ENCODE measurements at places on chromosomes 4 and X.

- DNase-seq = no peak
Observed at GRCh38 chrX:12958059-12958458, 16.9 kb upstream of the TMSB4X start.

- no peak for DNase-seq
Observed at GRCh38 chr4:152342293-152342692, 193.6 kb downstream of the FBXW7 start.

DNA sequence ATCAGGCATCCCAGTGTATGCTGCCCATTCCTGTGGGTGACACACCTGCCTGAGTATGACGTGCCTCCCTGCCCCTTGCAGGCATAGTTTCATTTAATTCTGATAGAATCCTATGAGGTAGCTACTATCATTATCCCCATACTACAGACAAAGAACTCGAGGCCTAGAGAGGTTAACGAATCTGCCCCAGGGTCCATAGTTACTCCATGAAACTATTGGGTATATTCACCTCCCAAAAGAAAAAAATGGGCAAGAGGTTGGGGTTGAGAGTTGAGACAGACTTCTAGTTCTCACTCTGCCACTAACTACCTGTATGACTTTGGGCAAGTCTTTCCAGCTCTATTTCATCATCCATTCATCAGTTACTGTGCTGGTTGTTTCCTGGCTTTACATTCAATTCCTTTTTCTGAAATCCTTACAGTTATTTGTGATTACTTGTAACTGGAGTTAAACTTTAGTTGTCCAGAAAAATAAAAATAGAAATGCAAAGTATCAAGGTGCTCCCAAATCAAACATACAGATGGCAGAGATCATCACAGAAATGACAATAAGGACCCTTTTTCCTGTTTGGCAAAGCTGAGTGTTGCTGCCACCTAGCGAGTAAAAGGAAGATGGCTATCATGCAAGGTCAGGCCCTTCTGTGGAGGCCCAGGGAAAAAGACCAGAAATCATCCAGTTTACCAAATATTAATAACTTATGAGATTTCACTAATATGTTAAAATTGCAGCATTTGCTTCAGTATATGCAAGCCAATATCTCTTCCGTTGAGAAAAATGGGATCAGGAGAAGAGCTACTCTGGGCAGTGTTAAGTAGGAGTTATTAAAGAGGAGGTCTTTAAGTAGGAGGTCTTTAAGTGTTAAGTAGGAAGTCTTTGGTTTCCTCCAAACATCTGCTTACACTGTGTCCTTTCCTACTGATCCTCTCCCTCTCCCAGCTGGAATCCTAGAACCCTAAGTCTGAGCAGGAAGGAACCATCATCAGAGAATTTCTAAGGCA lies 17.1 kb upstream of the MAP7D3 start:
- no peak for DNase-seq

- DNase-seq = no peak
Observed at GRCh38 chr4:135359128-135359527, 1157.5 kb upstream of the PABPC4L start.

DNA sequence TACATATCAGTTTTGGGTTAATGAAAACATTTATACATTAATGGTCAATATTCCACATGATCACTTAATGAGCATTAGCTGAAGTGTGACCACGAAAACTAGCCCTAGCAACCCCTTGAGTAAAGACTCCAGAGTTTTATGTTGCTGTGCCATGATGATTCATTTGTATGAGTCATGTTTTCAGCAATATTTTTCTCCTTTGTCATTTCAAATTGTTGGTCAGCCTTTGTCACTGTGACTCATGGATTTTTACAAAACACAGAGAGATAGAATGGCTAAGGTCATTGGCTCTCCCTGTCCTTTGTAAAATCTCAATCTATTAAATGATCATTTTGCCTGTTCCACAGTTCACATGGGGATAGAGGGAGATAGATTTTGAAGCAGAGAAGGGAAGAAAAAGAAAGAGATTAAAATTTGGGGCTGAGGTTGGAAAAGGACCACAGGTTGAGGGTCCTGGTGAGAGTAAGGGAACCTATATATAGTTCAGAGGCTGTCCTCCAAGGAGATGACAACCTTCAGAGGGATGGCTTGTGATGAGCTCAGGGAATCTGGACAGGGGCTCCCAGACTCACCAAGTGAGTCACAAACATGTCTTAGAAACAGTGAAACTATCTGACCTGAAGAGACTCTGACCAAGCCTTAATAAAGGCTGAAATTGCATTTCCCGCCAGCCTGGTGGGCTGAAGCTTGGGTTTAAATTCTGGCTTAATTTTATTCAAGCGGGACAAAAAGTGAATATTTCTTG lies 25.6 kb downstream of the NR0B1 start:
- no peak for DNase-seq

DNA sequence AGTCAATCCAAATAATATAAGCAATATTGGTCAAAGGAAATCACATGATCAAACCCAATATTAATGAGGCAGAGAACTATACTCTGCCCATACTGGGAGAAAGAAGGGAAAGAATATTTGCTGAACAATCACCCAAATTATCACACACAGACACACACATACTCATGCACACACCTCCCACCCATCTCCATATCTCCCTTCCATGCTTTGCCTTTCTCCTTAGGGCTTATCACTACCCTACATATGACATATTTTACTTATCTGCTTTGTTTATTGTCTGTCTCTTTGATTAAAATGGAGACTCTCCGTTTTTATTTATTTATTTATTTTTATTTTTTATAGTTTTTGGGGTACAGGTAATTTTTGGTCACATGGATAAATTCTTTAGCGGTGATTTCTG lies 112.9 kb upstream of the NHS start:
- no peak for DNase-seq

Data from right atrium auricular region (tissue), 2 donors.